BJ (cell line): ENCODE measurements at places on chromosomes 2 and 18. TPM values are rescaled to one million over a fixed set of nuclear protein-coding genes. Genes with fewer than 3 reads are reported as not detected.

Gene MFSD2B
- polyA plus RNA-seq = 0.06 and 0.10 TPM in 2 replicates

Gene TRIM54
- 0.05 TPM in 1 of 2 replicates, not detected in the other for polyA plus RNA-seq

DNA sequence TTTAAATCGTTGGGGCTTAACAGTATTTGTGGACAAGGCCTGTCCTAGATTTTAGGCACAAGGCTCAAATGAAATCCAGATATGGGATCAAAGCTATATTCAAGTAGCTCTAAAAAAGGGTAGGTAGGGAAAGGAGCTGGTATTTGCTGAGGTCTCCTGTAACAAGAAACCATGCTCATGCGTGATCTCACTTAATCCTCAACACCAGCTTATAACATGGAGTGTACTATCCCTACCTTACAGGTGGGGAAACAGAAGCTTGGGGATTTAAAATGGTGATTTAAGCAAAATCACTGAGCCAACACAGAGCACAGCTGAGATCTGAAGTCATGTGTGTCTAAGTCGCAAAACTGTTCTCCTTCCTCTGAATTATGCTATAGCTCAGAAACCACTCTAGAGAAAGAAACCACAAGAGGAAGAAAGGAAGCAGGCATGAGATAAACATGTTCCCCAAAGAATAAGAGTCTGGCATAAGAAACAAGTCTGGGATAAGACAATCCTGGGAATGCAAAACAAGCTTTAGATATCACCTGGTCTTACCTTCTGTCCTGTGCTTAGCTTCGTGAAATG, 43.1 kb downstream of the CYRIA start:
- no peak for DNase-seq

- no peak for DNase-seq
Measured at GRCh38 chr2:119230219-119231185, 6.9 kb downstream of the STEAP3 start.

DNA sequence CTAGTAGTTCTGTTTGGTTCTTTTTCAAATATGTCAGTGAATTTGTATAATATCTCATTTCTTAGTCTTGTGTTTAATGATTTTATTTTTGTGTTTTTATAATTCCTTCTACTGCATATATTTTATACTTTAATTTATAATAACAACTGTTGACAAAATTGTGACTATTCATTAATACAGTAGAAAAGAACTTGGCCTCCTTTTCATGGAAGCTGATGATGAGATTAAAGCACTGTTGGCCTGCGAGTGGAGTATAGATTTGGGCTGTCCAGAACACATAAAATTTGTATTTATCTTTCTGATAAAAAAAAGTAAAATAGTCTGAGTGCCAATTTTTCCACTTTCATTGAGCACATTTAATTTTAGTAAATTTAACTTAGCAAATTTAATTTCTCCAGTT, 12.1 kb downstream of the CFLAR start:
- DNase-seq = no peak

DNA sequence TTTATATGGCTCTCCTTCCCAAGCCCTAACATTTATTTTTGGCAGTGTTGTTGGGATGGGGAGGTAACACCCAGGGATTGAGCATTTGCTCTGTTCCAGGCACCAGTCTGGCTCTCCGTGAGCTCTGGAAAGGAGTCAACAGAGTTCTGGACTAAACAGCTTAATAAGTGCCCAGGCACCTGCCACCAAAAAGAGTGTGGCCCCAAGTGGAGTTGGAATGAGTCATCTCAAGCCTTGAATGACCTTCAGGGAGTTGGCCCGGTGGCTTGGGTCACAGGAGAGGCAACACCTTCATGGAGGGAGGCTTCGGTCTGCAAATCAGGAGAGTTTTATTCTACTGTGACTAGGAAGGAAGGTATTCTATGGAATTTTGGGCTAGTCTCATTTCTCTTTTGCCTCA, 203.2 kb downstream of the DLGAP1 start:
- DNase-seq = no peak
